Mammary epithelial cell (primary cell): ENCODE measurements at places on chromosomes 3 and 15. TPM values are rescaled to one million over a fixed set of nuclear protein-coding genes. Genes with fewer than 3 reads are reported as not detected.

Gene PLIN1
- 0.08 TPM for polyA plus RNA-seq

Gene FAM3D
- polyA plus RNA-seq, result not detected

Gene ROBO2
- polyA plus RNA-seq, result not detected

Gene CPA3
- not detected for polyA plus RNA-seq

Gene CTXN2
- polyA plus RNA-seq, result not detected

Gene LSAMP
- polyA plus RNA-seq, result not detected

Gene DUOXA2
- not detected for polyA plus RNA-seq

Gene ESYT3
- polyA plus RNA-seq, result 0.41 TPM

Gene PCLAF
- polyA plus RNA-seq, result 96.3 TPM

Gene SPESP1
- 12.8 TPM for polyA plus RNA-seq

Gene NUDT16
- 3.5 TPM for polyA plus RNA-seq

Gene GP9
- not detected for polyA plus RNA-seq

Gene SPTBN5
- 2.1 TPM for polyA plus RNA-seq

Gene HOMER2
- 14.9 TPM for polyA plus RNA-seq

Gene LYZL4
- polyA plus RNA-seq, result not detected

Gene NTRK3
- polyA plus RNA-seq, result not detected

Gene AMIGO3
- not detected for polyA plus RNA-seq

Gene TMC3
- polyA plus RNA-seq, result not detected

Gene ECE2
- not detected for polyA plus RNA-seq

Gene LINGO1
- polyA plus RNA-seq, result not detected

Gene GNAT1
- 0.05 TPM for polyA plus RNA-seq

Gene GLCE
- polyA plus RNA-seq, result 12.8 TPM

Gene C2CD4A
- not detected for polyA plus RNA-seq

Gene ERICH6
- polyA plus RNA-seq, result 0.02 TPM

Gene FSIP1
- polyA plus RNA-seq, result 1.2 TPM

Gene VGLL3
- polyA plus RNA-seq, result 11.1 TPM

Gene NLGN1
- polyA plus RNA-seq, result not detected

Gene COL7A1
- polyA plus RNA-seq, result 106 TPM

Gene C3orf80
- not detected for polyA plus RNA-seq

Gene TMCC1
- 14.8 TPM for polyA plus RNA-seq

Gene ZBED2
- polyA plus RNA-seq, result 42.6 TPM

Gene COLQ
- 0.11 TPM for polyA plus RNA-seq

Gene RTP1
- polyA plus RNA-seq, result not detected

Gene DGKG
- polyA plus RNA-seq, result 2.1 TPM

Gene FBXW12
- not detected for polyA plus RNA-seq

Gene BNC1
- polyA plus RNA-seq, result 103 TPM

Gene MESP1
- polyA plus RNA-seq, result not detected

Gene DPPA2
- polyA plus RNA-seq, result not detected

Gene GPR149
- not detected for polyA plus RNA-seq

Gene IQCF5
- not detected for polyA plus RNA-seq
